ENCODE measurements at places on chromosomes 3 and 15.

- DNase-seq, result no peak
Measured at GRCh38 chr3:120475722-120476377, 25.1 kb upstream of the FSTL1 start.

DNA sequence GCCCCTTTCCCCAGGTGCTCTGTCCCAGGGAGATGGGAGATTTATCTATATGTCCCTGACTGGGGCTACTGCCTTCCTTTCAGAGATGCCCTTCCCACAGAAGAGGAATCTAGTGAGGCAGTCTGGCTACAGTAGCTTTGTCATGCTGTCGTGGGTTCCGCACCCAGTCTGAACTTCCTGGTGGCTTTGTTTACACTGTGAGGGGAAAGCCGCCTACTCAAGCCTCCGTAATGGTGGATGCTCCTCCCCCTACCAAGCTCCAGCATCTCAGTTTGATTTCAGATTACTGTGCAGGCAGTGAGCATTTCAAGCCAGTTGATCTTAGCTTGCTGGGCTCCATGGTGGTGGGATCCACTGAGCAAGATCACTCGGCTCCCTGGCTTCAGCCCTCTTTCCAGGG is 35.4 kb upstream of the SLC7A14 start:
- no peak for DNase-seq

- DNase-seq, result no peak
Measured at GRCh38 chr3:37519236-37519635, 342.4 kb upstream of the CTDSPL start.

- no peak for DNase-seq
Measured at GRCh38 chr3:5165698-5166097, 21.8 kb upstream of the EDEM1 start.

GRCh38 chr3:128173200-128173599 is 19.9 kb downstream of the EEFSEC start:
- no peak for DNase-seq

- no peak for DNase-seq
Measured at GRCh38 chr15:31486506-31486905, 159.9 kb downstream of the KLF13 start.

DNA sequence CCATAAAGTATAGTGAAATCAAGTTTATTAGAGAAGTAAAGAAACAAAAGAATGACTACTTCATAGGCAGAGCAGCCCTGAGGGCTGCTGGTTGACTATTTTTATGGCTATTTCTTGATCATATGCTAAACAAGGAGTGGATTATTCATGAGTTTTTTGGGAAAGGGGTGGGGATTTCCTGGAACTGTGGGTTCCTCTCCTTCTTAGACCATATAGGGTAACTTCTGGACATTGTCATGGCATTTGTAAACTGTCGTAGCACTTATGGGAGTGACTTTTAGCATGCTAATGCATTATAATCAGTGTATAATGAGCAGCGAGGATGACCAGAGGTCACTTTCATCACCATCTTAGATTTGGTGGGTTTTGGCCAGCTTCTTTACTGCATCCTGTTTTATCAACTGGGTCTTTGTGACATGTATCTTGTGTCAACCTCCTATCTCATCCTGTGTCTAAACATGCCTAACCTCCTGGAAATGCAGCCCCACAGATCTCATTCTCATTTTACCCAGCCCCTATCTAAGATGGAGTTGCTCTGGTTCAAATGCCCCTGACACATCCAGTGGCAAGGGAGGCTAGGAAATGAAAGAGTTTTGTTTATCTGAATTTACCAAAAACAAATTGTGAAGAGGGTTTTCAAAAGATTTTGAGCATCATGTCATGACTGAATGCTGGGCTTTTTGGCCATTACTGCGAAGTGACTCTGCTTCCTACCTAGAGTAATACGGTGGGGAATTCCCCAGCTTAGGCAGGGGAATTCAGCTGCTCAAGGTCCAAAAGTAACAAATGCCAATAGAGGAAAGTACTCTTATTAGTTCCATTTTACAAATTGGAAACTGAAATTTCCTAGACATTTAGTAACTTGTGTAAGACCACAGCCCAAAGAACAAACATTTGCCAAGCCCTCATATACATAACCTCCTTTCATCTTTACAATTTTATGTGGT is 6.2 kb upstream of the SPSB4 start:
- no peak for DNase-seq

DNA sequence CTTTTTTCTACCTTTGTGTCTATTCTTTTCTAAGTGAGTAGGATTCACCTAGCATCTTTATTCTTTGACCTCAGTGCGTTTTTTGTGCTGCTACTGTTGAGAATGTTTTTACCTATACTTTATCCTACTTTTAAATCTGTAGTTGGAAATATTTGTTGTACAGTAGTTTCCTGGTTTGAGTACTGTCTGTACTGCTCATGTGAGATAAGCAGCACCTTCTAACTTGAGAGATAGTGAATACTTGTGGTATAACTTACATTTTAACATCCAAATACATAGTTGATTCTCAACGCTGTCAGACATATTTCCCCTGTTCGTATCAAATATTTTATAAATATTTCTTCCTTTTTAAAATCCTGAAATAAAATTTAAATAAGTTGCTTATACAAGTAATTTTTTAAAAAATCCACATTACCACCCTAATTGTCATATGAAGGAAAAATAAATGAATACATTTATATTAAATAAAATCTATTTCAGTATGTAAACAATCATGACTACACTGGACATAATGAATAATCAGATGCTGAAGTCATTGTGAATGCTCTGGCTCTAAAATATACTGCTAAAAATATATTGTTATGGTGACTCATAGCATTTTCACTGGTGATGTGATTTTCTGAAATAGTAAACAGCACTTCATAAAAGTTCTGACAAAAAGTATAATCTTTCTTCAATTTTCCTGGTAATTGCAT is 17.4 kb downstream of the ATP11B start:
- no peak for DNase-seq

- no peak for DNase-seq
Measured at GRCh38 chr3:33722191-33722590, 4.1 kb upstream of the CLASP2 start.

DNA sequence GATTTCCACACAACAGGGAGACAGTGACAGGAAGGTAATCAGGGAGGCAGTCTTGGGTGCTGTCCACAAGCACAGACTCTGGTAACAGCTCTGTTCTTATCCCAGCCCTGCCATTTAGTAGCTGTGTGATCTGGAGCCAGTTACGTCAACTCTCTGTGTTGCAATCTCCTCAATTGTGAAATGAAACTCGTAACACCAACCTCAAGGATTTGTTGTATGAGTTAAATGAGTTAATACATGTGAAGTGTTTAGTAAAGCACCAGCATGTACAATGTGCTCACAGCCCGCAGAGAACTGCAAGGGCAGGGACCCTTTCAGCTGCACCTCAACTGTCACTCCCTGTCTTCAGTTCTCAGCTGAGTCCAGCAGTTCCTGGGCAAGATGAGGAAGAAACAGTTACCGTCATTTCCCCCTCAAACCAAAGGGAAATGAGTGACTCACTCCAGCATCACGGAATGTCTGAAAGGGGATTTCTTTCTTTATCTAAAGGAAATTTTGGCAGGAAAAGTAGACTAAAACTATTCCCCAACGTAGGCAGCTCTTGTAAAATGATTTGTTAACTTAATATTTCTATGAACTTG is 39.9 kb upstream of the MB21D2 start:
- no peak for DNase-seq

- no peak for DNase-seq
Measured at GRCh38 chr15:62462268-62462667, 297.2 kb upstream of the C2CD4B start.

GRCh38 chr3:50516440-50516871 is 13.0 kb upstream of the CACNA2D2 start:
- no peak for DNase-seq

DNA sequence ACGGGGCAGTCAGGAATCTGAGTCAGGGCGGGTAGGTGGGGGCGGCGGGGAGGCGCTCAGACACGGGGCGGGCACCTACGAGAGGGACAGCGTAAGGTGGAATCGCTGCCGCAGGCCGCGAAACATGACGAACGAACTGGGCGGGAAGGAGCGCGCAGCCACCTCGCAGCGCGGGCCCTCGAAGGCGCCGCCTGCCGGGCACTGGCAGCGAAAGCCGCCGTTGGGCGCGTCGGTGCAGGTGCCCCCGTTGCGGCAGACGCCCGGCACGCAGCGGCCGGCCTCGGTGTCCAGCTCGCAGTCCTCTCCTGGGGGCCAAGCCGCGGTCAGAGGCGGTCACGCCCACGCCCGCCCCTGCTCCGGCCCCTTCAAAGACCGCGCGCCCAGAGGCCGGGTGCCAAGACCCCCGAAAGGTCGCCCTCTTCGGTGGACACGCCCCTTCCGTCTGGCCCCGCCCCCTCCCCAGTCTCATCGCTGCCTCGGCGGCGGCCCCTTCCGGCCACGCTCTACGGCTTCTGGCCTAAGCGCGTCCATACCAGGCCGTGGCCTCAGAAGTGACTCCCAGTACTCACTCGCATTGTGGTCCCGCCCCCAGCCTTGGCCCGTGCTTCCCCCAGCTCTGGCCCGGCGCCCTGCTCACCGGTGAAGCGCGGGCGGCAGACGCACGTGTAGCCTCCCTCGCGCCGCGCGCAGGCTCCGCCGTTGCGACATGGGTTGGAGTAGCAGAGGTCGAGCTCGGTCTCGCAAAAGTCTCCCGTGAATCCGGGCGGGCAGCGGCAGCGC is 6.4 kb downstream of the CELSR3 start:
- no peak for DNase-seq

GRCh38 chr3:187739561-187740332 is 5.5 kb downstream of the BCL6 start:
- peak; percentile 53 for DNase-seq

DNA sequence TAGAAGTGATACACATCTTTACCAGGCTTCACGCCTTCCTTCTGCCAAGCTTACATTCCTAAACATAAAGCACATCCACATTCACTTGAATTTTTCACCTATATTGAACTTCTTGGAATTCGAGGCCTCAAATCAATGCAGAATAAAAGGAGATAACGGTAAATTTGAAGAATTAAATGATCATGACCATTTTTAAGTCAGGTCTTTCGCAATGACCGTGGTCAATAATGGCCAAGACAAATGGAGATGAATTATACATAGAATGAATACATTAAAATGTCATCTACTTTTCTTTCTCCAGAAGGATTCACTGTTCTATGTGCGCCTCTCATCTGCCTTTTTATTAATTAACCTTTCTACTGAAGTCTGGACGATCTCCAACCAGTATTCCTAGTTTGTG is 5.3 kb upstream of the GOLGA8A start:
- no peak for DNase-seq

DNA sequence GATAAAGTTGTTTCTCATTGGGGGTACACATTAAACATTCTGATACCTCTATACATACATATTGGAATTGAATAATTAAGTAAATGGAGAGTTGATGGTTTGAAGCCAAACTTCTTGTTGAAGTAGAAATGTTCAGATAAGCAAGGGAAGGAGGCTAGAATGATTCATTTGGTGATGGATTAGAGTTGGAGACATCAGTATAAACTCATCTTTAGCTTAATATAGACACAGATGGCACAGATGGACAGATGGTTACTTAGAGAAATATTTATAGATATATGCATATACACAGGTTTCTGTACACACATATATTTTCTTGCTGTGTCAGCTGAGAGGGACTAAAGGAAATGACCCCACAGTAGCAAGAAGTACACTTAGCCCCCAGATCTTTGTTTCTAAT is 69.5 kb downstream of the LRRC49 start:
- DNase-seq, result no peak

DNA sequence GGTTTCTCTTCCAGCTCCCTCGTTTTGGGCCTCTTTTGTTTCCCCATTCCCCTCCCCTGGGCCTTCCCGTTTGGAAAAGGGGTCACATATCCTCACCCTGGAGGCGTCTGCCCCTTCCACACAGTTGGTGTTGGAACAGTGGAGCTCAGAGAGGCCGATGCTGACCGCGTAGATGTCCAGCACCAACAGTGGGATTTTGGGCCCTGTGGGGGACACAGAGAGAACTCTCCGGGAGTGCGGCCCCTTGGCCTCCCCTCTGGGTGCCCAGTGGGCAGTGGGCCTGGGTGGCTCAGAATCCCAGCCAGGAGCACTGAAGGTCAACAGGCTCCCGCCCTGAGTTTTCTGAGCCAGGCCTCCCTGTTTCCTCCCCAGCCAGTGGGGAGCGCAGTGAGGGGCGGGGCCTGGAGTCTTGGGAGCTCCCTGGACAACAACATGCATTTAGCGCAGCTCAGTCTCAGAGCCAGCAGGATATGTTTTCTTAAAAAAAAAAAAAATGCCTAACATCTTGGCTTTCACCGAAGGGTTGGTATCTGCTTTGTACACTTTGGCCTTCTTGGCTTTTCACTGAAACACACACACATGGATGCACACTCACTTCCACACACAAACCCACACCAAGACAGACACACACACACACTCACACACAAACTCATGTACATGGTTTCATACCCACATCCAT is 670 bp upstream of the ISLR start:
- DNase-seq, result no peak

DNA sequence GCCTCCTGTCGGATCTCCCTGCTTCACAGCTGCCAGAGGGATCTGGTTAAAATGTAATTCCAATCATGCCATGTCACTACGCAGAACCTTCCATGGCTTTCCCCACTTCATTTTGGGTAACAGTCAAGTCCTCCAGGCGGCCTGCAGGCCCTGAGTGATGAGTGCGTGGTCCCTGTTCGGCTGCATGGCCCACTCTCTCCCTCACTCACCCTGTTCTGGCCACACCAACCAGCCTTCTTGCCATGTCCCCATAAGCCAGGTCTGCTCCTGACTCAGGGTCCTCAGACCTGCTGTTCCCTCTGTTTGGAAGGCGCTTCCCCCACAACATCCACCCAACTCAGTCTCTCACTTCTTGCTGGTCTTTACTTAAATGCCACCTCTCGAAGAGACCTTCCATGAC is 41.6 kb upstream of the LINGO1 start:
- DNase-seq, result no peak

GRCh38 chr3:54274607-54275006 is 152.3 kb downstream of the CACNA2D3 start:
- no peak for DNase-seq

GRCh38 chr3:171801738-171802589 is 8.3 kb downstream of the PLD1 start:
- DNase-seq, result no peak

- DNase-seq, result no peak
Measured at GRCh38 chr3:190941694-190942260, 79.3 kb upstream of the GMNC start.

DNA sequence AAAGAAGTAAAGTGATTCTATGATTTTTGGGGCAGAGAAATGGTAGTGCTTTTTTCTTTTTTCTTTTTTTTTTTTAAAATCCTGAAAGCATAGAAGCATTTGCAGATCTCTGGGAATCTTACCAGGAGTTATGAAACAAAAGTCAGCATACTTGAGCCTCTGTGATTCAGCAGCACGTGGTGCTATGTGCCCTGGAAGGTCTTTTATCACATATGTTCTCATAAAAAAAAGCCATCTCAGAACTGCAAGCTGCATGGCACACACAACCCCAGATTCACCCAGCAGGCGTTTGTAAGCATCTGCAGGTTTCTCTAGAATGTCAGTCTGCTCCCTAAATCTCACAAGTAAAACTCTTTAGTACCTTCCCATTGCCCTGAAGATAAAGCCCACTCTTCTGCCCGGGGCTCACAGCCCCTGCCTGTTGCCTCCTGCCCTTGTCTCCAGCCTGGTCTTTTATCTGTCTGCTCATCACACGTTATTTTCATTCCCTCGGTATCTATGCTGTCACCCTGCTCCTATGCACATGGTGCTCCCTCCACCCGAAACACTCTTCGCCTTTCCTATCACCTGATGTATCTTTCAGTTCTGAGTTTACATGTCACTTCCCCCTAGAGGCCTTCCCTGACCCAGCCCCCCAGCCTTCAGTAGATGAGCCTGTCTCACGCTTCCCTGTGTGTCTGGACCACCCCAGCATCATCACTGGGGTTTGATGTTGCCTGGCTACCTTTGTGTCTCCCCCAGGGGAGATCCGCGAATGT is 72.4 kb downstream of the CHDH start:
- DNase-seq, result no peak

Measured in cortex of kidney (tissue), 1 donor.